Mesendoderm (in vitro differentiated cells): ENCODE measurements at places on chromosomes 1 and 21.

DNA sequence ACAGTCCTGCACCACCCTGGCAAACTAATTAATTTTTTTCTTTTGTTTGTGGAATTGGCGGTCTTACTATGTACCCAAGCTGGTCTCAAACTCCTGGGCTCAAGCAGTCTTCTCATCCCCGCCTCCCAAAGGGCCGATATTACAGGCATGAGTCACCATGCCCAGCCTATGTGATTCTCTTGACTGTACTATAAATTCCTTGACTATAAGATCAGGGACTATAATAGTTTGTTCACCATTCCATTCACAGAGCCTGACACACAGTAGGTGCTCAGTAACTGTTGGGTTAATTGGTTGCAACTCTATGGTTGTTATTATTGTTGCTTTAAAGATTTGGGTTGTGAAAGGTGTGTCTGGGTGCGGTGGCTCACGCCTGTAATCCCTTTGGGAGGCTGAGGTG lies 17.2 kb downstream of the DAP3 start:
- H3K4me1 ChIP-seq, result no peaks in the 10 kb centered on the region
- no peak for DNase-seq
- H3K27ac ChIP-seq, result no peak overlapping the region

- no peak overlapping the region for H3K27ac ChIP-seq
- peaks cover 8% of the 10 kb centered on the region for H3K4me1 ChIP-seq
- H3K27me3 ChIP-seq, result no peaks in the 10 kb centered on the region
- no peaks in the 10 kb centered on the region for H3K36me3 ChIP-seq
Measured at GRCh38 chr1:91710261-91710660, 175.7 kb downstream of the TGFBR3 start.

DNA sequence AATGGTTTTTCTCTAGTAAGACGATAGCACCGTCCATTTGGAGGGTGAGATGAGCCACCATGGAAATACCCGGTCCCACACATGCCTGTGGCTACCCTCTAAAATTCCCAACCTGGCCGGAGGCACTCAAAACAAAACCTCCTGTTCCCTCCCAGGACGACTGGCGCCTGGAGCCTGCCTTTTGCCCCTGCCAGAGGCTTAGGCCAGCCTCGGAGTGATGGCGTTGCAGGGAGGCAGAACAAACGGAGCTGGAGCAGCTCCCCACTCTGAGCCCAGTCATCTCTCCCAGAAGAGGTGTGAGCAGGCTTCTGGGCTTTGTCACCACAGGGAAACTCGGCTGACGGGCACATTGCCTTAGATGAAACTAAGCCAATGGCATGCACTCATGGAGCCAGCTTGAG lies 213.7 kb upstream of the HOOK1 start:
- H3K4me3 ChIP-seq, result no peak overlapping the region
- H3K27ac ChIP-seq, result no peak overlapping the region
- H3K36me3 ChIP-seq, result no peaks in the 10 kb centered on the region

GRCh38 chr1:59078866-59079265 lies 218.0 kb upstream of the FGGY start:
- no peak overlapping the region for H3K4me3 ChIP-seq
- DNase-seq, result no peak
- H3K27me3 ChIP-seq, result no peaks in the 10 kb centered on the region
- H3K4me1 ChIP-seq, result peaks cover 27% of the 10 kb centered on the region
- no peak overlapping the region for H3K27ac ChIP-seq

- no peaks in the 10 kb centered on the region for H3K4me1 ChIP-seq
- H3K27ac ChIP-seq, result no peak overlapping the region
- H3K36me3 ChIP-seq, result no peaks in the 10 kb centered on the region
Measured at GRCh38 chr1:12405325-12406210, 175.7 kb downstream of the VPS13D start.

- H3K27me3 ChIP-seq, result no peaks in the 10 kb centered on the region
- H3K27ac ChIP-seq, result no peak overlapping the region
- H3K4me1 ChIP-seq, result no peaks in the 10 kb centered on the region
Measured at GRCh38 chr1:67952071-67952470, 98.4 kb downstream of the DIRAS3 start.

- H3K27me3 ChIP-seq, result no peaks in the 10 kb centered on the region
- no peak overlapping the region for H3K27ac ChIP-seq
- H3K4me1 ChIP-seq, result no peaks in the 10 kb centered on the region
- peak; percentile 61 for DNase-seq
- no peak overlapping the region for H3K4me3 ChIP-seq
Measured at GRCh38 chr21:38234395-38235142, 22.2 kb upstream of the KCNJ15 start.

GRCh38 chr1:155033524-155033923 lies at the start of the genes DCST1 and DCST2:
DCST1 (plus strand) TSS chr1:155033824; CDS start chr1:155034037, 213 bp downstream.
DCST2 (minus strand) TSS chr1:155033781; CDS start chr1:155033701, 80 bp downstream.
- H3K36me3 ChIP-seq, result no peaks in the 10 kb centered on the region
- no peak for DNase-seq
- H3K4me3 ChIP-seq, result no peak within 1 kb of the TSS
- H3K27ac ChIP-seq, result no peak within 1 kb of the TSS
- no peaks in the 10 kb centered on the region for H3K27me3 ChIP-seq
- H3K4me1 ChIP-seq, result no peaks in the 10 kb centered on the region

DNA sequence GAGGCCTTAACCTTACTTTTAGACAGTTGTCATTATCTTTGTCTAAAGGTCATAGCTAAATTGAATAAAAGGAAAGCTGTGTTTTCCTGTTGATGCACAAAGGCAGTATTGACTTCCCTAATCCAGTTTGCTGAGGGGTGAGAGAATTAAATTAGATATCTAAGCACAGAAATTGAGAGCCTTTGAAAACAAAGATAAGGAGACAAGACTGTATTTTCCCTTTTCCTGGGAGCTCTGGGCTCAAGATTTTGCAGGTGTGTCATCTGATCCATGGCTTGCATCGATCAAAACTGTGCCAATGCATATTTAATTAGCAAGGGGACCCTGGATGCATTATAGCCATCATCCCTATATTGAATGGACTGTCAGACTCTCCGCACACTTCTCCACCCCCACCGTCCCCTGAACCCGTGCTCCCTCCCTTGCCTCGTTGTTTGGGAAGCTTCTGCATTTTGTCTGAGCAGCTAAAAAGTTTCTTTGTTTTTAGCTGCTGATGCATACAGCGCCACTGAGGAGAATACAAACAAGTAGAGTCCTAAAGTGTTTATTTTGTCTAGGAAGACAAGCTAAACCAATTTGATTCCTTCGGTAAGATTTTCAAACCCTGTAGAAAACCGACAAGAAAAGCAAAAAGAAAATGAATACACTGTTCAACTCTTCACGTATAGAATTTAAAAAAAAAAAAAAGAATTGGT lies 186.3 kb downstream of the NFIA start:
- no peaks in the 10 kb centered on the region for H3K27me3 ChIP-seq
- no peak overlapping the region for H3K4me3 ChIP-seq
- peaks cover 4% of the 10 kb centered on the region for H3K4me1 ChIP-seq
- no peak for DNase-seq
- H3K36me3 ChIP-seq, result no peaks in the 10 kb centered on the region
- no peak overlapping the region for H3K27ac ChIP-seq

- H3K4me1 ChIP-seq, result no peaks in the 10 kb centered on the region
- no peak for DNase-seq
- H3K36me3 ChIP-seq, result no peaks in the 10 kb centered on the region
- H3K27ac ChIP-seq, result no peak overlapping the region
- H3K4me3 ChIP-seq, result no peak overlapping the region
Measured at GRCh38 chr1:65232461-65232990, 76.8 kb upstream of the DNAJC6 start.

DNA sequence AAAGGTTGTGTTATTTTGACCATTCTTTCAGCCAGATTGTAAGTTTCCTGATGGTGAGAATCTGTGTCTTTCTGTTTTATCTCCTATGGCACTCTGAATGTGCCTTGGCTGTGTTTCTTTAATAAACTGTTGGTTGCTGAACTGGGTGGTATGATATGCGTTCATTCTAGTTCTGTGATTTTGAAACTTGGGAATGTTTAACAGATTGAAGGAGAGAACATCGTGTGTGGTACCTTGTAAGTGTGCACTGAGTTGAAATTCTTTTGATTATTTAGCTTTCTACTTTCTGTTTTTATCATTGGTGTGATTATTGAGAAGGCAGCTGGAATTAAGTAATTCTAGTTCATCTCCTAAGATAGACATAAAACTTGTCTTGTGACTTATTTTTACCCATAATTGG lies 4.6 kb downstream of the BACH1 start:
- H3K36me3 ChIP-seq, result no peaks in the 10 kb centered on the region
- no peaks in the 10 kb centered on the region for H3K27me3 ChIP-seq
- H3K27ac ChIP-seq, result no peak overlapping the region
- peaks cover 18% of the 10 kb centered on the region for H3K4me1 ChIP-seq
- no peak for DNase-seq
- H3K4me3 ChIP-seq, result no peak overlapping the region

- no peak overlapping the region for H3K27ac ChIP-seq
- no peak for DNase-seq
- H3K36me3 ChIP-seq, result no peaks in the 10 kb centered on the region
- H3K4me1 ChIP-seq, result no peaks in the 10 kb centered on the region
Measured at GRCh38 chr1:24450316-24450715, 34.7 kb downstream of the NIPAL3 start.

DNA sequence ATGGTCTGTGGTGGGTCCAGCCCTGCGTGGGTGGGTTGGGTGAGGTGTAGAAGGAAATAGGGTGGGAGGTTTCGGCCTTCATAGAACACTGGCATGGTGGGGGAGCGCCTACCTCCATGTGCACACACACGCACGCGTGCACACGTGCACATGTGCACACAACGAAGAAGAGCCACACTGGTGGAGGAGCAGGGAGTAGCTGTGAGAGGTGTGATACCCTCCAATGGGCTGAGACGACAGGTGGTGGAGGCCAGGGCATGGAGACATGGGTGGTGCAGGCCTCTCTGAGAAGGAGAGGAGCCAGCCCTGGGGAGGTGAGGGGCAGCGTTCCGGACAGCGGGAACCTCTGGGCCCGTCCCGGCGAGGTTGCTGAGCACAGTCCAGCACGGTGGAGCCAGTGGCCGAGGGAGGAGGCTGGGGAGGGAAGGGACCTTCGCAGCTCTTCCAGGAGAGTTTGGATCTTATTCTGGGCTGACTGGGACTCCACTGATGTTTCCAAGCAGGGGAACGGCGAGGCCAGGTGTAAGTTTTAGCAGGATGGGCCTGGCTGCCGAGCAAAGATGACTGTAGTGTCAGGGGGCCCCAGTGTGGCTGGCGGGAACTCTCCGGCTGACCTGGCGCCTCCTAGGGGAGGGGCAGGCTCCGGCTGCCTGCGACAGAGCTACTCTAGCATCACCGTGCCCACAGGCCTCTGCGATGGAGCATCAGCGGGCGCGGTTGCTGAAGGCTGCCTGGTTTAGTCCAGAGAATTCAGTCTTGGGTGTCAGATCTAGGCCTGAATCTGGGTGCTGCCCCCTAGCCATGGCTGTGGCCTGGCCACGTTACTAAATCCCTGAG lies 107.2 kb downstream of the ARHGEF10L start:
- H3K4me1 ChIP-seq, result no peaks in the 10 kb centered on the region
- no peak overlapping the region for H3K4me3 ChIP-seq
- no peaks in the 10 kb centered on the region for H3K27me3 ChIP-seq
- no peak for DNase-seq
- H3K36me3 ChIP-seq, result peaks cover 2% of the 10 kb centered on the region
- no peak overlapping the region for H3K27ac ChIP-seq

GRCh38 chr1:228065543-228066347 lies 16.8 kb upstream of the ARF1 start:
- H3K4me1 ChIP-seq, result peaks cover 6% of the 10 kb centered on the region
- no peak overlapping the region for H3K4me3 ChIP-seq
- no peak for DNase-seq
- H3K27ac ChIP-seq, result no peak overlapping the region

GRCh38 chr1:26043765-26044164 lies 2.2 kb downstream of the SLC30A2 start:
- no peaks in the 10 kb centered on the region for H3K4me1 ChIP-seq
- no peaks in the 10 kb centered on the region for H3K36me3 ChIP-seq
- H3K27me3 ChIP-seq, result peaks cover 25% of the 10 kb centered on the region
- no peak overlapping the region for H3K4me3 ChIP-seq
- no peak overlapping the region for H3K27ac ChIP-seq
- no peak for DNase-seq

GRCh38 chr1:68321084-68321685 lies 88.9 kb upstream of the WLS start:
- H3K36me3 ChIP-seq, result no peaks in the 10 kb centered on the region
- H3K4me3 ChIP-seq, result no peak overlapping the region
- H3K27ac ChIP-seq, result no peak overlapping the region
- H3K4me1 ChIP-seq, result peaks cover 3% of the 10 kb centered on the region

- no peaks in the 10 kb centered on the region for H3K27me3 ChIP-seq
- H3K4me1 ChIP-seq, result no peaks in the 10 kb centered on the region
- DNase-seq, result no peak
Measured at GRCh38 chr1:90862782-90863181, 145.7 kb upstream of the BARHL2 start.

DNA sequence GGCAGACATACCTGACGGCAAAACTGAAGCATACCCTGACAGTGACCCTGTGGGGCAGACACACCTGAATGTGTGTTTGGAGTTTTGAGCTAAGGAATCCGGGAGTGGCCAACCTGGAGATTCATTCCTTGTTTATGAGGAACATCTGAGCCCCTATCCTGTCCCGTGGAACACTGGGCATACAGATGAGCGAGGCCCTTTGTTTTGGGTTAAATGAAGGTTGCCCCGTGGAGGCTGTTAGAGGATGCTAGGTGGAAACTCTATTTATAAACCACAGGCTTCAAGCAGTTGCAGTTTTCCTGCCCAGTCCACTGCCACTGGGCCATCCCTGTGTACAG lies 18.1 kb downstream of the GALNT2 start:
- H3K36me3 ChIP-seq, result no peaks in the 10 kb centered on the region
- no peaks in the 10 kb centered on the region for H3K27me3 ChIP-seq
- no peak for DNase-seq
- H3K4me1 ChIP-seq, result peaks cover 7% of the 10 kb centered on the region

DNA sequence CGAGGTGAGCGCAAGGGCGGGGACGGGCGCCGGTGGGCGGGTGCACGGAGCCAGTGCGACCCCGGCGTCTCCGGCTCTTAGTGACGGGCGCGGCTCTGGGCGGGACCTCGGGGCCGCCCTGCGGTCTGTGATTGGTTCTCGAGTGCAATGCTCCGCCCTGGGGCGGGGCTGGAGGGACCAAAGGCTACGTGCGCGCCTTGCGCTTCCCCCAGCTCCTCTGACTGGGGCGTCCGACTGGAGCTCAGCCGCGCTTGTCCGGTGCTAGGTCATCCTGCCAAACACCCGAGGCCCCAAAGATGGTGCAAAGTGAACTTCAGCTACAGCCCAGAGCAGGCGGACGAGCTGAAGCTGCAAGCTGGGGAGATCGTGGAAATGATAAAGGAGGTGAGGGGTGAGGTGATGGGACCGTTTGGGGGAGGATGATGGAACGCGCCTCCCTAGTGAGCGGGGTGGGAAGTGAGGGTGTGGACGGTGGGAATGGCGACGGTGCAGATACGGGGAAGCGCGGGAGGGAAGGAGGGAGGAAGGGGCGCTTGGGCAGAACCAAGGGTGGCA lies 811 bp downstream of the SH3D21 start:
- no peaks in the 10 kb centered on the region for H3K27me3 ChIP-seq
- H3K4me1 ChIP-seq, result peaks cover 5% of the 10 kb centered on the region
- peak; percentile 97 for DNase-seq
- peak overlapping the region; percentile 73 for H3K4me3 ChIP-seq
- H3K27ac ChIP-seq, result no peak overlapping the region
